Non-pigmented ciliary epithelial cell (primary cell): ENCODE measurements at places on chromosomes 11 and 22.

DNA sequence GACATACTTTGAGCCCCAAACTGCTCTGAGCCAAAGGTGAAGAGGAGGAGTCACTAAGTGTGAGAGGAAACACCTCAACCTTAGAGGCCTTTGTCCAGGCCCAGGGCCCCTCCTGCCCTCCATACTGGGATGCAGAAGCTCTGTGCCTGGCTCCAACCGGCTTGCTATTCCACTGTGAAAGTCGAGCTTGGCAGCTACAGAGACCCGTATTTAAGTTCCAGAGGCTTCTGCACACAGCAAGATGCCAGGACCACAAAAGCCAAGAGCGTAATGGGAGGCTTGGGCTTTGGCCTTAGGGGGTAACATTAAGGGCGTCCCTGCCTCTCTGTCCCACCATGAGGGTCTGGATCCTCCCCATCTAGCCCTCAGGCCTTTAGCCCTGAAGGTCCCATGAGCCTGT lies 31.9 kb downstream of the DSCAML1 start:
- DNase-seq = no peak

DNA sequence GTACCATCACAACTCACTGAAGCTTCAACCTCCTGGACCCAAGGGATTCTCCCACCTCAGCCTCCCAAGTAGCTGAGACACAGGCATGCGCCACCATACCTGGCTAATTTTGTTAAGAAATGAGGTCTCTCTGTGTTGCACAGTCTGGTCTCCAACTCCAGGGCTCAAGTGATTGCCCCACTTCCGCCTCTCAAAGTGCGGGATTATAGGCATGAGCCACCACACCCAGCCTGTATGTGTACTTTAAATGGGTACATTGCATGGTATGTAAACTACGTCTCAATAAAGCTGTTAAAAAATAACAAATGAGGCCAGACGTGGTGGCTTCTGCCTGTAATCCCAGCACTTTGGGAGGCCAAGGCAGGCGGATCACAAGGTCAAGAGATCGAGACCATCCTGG lies 36.2 kb upstream of the DDX6 start:
- DNase-seq = no peak

- DNase-seq = no peak
These were observed 23.2 kb upstream of the MGAT3 start for GRCh38 chr22:39433476-39434242.

- DNase-seq = no peak
These were observed 126.3 kb upstream of the ASPHD2 start for GRCh38 chr22:26302726-26303125.

DNA sequence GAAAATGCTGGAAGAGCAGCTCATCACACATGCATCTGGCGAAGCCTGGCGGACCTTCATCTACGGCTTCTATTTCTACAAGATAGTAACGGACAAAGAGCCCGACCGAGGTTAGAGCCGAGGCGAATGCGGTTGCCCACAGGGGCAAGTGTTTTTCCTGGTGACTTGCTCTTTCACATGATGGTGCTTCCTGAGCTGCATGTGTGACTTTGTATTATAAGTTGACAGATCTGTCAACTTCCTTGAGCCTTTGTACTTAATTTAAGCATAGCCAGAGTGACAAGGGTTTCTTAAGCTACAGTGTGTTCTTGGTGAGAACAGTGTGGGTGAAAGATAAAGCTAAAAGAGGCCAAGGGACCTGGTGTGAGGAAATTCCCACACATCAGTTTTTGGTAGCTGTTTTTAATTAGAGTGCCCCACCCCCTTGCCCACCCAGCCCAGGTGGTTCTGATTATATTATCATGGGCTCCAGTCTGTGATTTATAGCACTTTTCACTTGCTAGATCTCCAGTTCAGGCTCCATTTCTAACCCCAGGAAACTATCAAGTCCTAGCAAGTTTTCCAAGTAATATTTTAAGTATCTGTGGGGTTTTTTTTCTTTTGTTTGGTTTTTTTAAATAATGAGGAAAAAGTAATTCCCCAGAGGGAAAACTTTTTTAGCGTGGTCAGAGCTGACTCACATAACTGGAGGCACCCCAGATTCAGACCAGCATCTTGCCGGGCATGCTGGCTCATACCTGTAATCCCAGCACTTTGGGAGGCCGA lies 68.0 kb upstream of the YWHAH start:
- no peak for DNase-seq

DNA sequence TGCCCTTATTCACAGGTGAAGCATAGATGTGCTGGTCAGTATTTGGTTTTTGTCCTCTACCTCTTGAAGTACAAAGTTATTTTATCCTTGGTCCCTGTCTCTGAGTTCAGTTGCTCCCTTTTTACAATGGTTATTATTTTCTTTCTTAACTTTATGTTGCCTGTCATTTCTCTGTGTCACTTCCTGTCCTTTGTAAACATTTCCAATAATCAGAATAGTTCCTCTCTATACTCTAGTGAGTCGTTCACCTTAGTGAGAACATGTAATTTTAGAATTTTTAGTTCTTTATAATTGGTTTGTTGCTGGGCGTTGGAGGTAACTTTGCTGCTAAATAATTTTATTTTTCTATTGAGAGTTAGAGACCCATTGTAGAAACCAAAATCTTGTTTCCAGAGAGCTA lies 16.0 kb downstream of the CSTPP1 start:
- DNase-seq = no peak

- no peak for DNase-seq
These were observed 27.2 kb upstream of the KCNJ11 start for GRCh38 chr11:17415523-17416104.

DNA sequence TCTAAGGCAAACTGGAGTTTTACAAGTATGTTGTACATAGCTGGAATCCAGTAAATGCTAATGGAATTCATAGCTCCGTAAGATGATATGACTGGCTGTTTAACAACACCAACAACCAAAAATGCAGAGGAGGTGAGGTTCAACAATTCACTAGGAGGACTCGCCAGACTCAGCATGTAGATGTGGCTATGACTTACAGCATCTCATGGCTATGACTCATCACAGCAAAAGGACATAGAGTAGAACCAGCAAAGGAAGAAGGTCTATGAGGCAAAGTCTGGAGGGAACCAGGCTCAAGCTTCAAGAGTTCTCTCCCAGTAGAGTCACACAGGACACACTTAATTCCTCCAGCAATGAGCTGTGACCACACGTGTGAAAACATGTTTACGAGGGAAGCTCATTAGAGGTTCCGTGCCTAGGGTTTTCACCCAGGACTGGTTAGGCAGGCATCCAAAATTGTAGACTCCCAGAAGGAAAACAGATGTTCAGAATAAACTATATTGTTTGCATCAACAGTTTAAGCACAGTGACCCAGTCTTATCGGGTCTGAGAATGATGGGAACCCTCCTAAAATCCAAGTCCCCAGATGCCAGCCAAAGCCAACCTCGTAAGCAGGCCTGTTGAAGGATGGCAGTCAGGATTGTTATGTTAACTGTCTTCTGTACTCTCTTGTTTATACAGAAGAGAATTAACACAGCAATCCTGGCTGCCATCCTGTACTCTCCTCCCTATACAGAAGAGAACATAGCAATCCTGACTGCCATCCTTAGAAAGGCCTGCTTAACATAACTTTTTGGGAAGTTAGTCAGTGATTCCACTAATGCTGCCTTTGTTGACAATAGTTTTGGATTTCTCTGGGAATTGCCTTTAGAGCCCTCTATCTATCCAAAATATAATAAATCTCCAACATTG lies 116.6 kb downstream of the LARGE1 start:
- DNase-seq = no peak

- DNase-seq = no peak
These were observed 75.4 kb downstream of the TRPC6 start for GRCh38 chr11:101508370-101508769.

DNA sequence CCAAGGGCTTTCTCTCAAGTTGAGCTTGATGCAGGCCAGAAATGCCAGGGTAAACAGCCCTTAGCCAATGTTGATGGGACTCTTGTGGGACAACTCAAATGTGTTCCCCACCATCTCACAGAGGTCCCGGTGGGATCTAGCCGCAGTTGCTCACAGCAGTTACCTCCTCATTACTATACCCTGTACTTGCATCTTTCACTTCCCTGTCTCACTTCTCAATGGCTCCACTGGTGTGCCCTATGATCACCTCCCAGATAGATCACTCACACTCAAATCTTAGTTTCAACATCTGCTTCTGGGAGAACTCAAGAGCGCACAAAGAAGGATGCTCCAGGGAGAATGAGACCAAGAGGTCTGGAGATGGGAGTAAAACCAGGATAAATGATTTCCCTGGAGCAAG lies 47.0 kb downstream of the RCN1 start:
- no peak for DNase-seq

- no peak for DNase-seq
These were observed 16.6 kb upstream of the SPTBN2 start for GRCh38 chr11:66745356-66746235.

DNA sequence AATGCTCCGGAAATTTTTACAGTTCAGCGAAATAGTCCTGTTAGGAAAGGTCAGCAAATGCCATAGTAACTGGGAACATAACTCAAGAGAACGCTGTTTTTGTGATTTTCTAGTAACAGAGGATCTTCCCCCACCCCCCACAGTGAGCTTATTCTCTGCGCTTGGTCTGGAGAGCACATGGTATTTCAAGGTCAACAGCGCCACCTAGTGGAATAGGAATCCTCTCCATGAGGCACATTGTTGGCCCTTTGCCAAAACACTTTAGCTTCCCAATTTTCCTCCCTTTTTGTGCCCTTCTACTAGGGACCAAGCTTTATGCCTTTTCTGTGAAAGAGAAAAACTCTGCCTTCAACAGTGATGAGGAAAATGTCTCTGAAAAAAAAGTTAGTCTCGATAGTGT lies 13.2 kb upstream of the OR4C12 start:
- DNase-seq = peak; percentile 3

GRCh38 chr22:44312766-44313165 lies at the start of gene SHISAL1:
Gene SHISAL1 (minus strand): TSS chr22:44312951. CDS start chr22:44300945, 12,006 bp downstream.
- DNase-seq = no peak

DNA sequence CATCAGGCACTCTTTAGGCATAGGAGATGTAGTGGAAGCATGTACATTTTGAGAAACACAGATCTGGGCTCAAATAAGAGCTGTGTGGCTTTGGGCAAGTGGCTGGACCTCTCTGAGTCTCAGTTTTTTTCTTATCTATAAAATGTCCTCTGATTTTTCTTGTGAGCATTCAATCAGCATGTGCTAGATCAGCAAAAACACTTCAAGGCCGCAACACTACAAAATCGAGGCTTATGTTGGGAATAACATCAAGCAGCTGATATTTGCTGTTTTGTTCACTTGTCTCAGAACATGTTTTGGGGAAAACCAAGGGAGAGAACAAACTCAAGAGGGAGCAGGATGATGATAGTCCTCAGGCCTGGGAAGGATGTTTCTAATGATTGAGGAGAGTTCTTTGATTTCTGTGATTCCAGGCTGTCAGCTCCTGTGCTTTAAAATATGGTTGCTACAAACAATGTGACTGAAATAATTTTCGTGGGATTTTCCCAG lies at the start of gene OR4X1:
TSS of gene OR4X1 (plus strand) at position 439 of the 489 bp plus-strand sequence. CDS start at position 439, 0 bp downstream.
- no peak for DNase-seq

DNA sequence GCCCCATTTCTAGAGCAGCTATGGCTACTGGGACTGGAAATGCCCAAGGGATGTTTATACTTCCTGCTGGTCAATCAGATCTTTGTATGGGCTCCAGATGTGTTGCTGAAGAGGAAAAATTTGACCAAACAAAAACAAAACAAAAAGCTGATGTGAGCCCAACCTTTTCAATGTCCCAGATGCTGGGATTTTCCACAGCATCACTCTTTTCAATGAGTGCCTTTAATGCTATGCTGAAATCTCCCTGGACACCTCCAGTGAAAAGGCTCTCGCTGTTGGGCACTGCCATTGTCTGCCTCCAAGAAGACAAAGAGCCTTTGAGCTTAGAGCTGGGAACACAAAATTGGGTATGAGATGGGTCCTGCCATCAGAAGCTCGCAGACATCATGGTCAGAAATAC lies 671.9 kb downstream of the NTM start:
- DNase-seq = no peak

DNA sequence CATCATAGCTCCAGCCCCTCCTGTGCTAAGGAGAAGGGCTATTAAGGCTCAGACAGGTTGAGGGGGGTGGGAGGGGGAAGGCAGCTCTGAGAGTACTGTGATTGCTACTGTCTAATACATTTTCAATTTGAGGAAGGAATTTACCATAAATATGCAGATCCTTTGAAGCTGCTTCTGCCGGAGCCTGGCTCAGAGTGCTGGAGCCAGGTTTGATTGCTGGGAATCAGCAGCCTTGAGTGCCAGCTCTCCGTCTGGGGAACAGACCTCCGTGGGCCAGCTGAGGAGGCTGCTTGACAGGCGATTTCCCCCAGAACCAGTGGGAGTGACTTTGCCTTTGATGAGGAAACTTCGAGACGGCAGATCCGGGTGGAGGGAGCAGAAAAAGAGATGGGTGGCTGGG lies 141.7 kb upstream of the TBCEL start:
- DNase-seq = no peak

DNA sequence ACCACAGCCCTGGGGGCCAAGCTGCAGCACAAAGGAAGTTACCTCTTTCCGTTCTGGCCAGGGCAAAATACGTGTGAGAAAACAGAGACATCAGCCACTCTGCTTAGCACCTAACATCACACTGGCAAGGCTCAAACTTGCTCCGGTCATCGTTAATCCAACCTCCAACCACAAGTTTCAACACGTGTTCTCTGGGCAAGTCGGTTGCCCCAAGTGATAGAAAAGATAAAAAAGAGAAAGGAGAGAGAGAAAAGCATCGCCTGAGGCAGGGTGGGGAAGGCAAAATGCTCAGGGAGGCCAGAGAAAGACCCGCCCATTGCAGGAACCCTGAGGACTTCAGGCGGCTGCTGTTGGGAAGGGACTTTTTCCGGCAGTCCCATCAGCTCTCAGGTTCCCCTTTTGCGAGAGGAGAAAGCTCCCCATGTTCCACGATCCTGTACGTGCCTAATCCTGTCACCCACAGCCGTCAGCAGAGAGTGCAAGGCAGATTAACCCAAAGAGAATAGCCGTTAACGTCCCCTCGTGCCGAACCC lies 18.5 kb upstream of the B4GALNT4 start:
- no peak for DNase-seq

DNA sequence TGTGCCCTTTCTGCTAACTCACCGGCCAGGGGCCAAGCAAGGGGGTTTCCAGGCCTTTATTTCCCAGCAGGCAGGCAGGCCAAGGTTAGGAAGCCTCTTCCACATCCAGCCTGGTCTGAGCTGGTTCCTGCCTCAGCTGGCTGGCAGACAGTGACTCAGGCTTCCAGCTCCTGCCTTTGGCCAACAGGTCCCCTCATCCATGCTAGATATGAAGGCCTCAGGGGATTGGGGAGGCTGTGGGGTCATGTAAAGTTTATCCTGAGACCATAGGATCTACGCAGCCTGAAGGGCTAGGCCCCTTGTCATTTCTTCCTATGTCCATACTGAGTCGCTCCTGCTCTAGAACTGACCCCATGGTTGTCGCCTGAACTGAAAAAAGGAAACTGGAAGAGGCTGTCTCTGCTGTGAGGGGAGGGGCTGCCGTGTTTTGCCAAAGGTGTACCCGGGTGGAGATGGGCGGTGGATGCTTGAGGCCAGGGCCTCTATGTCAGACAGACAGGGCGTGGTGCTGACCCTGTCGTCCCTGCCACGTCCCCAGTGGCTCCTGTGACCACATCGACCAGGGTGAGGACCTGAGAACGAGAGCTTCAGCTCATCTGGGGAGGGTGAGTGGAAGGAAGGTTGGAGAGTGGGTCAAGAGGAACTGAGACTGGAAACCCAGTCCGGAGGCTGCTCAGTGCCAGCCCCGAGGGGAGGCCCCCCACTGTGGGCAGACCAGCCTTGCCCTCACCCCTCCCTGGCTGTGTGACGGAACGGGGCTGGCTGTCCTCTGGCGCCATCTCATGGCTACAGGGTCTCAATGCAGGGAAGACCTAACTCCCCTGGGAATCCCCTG lies 17.0 kb downstream of the P2RY6 start:
- DNase-seq = no peak

- DNase-seq = no peak
These were observed 9.2 kb downstream of the OR5A2 start for GRCh38 chr11:59417023-59417422.
